Stimulated activated CD4-positive, alpha-beta T cell treated with anti-CD3 and anti-CD28 coated beads, TNF-alpha, amount 100 ng/mL, for 24 hours (primary cell): ENCODE measurements at places on chromosomes 2 and 18.

GRCh38 chr2:236550290-236550689 is 19.3 kb upstream of the ACKR3 start:
- no peak for DNase-seq

DNA sequence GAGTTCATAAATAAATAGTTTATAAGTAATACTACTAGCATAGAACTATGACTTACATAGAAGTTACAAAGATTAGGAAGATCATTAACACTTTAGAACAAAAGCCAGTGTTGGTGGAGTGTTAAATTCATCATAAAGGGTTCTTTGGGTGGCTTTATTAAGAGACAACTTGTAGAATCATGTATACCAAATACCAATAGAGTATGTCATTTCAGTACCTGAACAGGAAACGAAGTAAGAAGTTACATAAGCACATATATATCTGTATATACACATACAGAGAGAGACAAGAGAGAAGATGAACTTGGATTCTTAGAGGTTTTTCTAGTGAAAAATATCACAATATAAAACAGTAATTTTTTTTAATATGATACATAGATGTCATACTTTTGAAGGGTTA is 82.5 kb upstream of the OTX1 start:
- no peak for DNase-seq

GRCh38 chr2:216119986-216120385 is 10.8 kb downstream of the XRCC5 start:
- DNase-seq: no peak

GRCh38 chr2:30897539-30897938 is 90.3 kb upstream of the CAPN13 start:
- DNase-seq: no peak

DNA sequence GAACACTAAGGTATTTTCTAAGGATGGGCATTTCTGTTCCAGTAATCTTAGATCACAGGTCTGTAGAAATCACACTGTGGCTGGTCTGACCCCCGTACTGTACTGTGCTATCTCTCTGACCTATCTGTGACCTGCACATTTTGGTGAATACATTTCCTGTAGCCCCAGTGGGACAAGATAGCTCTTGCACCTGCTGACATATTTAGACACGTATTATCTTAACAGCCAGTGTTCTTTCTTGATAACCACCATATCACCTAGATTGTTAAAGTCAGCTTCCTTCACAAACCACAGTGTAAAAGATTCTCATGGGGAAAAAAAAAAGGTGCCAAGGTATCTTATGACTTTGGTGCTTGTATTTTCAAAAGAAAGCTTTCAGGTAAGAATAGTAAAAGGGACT is 39.8 kb upstream of the TMEM247 start:
- DNase-seq: no peak

GRCh38 chr2:25690058-25690457 is 16.7 kb upstream of the DTNB start:
- no peak for DNase-seq

- DNase-seq: no peak
These were observed 297.0 kb upstream of the DSEL start for GRCh38 chr18:67813380-67814028.

- DNase-seq: no peak
These were observed 12.9 kb downstream of the FHL2 start for GRCh38 chr2:105385731-105386540.

DNA sequence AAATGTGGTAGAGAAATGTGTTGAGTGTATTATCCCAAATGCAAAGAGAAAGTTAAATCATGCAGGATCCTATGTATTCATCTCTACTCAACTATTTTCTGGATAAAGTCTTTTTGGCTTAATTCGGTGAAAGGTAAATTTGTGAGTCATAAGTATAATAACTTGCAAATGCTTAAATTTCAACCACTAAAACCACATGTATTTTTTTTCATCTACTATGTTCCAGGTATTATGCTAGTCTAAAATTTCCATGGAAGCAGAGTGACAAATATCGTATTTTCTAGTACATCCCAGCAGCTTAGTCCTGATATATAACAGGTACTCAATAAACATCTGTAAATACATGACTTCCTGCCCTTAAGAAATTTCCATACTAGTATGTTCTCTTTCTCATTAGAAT is 6.2 kb downstream of the ALS2 start:
- no peak for DNase-seq

- no peak for DNase-seq
These were observed 1.9 kb downstream of the MCFD2 start for GRCh38 chr2:46913471-46914381.

- no peak for DNase-seq
These were observed 91.6 kb downstream of the NCK2 start for GRCh38 chr2:105836341-105836740.

- no peak for DNase-seq
These were observed 22.6 kb upstream of the FAP start for GRCh38 chr2:162265666-162266459.

GRCh38 chr18:35728676-35729075 is 147.1 kb downstream of the GALNT1 start:
- DNase-seq: no peak

DNA sequence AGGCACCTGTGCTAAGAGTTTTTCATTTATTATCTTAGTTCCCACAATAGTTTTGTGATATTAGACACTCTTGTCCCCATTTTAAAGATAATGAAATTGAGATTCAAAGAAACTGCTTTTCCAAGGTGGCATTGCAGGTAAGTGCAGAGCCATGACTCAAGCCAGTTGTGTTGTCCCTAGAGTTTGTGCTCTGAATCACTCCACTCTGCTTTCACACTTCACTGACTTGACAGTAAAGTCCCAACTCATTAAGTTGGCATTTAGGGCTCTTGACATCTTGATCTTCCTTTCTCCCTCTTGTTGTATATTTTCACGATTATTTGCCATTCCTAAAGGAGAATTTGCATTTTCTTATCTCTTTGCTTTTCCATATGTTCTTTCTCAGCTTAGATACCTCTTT is 114.3 kb downstream of the DIS3L2 start:
- DNase-seq: no peak

DNA sequence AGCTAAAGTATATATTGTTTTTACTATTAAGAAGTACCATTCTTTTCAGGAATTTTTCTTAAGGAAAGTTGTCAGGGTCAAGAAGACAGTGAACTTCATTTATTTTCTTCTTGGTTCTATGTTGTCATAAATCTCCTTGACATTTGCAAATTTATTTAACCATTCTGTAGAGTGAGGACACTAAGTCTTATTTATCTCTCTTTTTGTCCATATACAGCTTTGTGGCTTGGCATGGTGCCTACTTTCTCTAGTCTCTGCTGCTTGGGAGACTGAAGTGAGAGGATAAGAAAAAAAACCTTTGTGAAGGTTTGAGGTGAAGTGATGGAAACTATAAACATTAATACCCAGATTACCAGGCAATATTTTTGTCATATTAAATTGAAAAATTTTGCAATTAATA is 1389.4 kb downstream of the SUCLG1 start:
- no peak for DNase-seq

DNA sequence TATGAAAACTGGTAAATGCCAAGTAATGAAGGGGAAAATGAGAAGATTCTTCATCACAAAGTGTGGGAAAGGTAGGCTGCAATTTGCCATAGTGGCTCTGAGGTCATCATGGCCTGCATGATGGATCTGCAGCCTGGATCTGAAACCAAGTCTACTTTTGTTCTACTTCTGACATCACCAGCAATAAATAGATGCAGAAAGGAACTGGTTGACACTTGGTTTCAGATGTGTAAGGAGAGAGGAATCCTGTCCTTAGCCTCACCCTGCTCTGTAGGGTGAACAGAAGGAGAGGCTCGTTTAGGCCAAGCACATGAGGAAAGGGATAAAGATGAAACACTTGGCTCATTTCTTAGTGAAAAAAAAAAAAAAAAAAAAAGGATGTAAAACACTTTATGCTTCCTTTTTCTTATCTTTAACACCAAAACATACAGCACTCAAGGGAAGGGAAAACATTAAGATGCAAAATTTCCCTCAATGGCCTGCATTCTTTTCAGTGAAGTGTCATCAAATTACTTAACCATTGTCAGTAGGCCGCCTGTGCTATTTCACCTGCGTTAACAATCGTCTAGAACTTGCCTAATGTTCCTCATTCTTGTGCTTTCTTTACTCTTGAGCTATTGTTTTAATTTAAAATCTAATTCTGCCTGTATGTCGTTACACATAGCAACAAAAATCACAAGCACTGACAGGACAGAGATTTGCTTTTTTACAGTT is 3.9 kb downstream of the NEB start:
- no peak for DNase-seq

- no peak for DNase-seq
These were observed 33.9 kb downstream of the ARHGAP25 start for GRCh38 chr2:68768461-68768860.

- DNase-seq: peak; percentile 11
These were observed 1.7 kb upstream of the GCG start for GRCh38 chr2:162153608-162154224.

- DNase-seq: no peak
These were observed 57.3 kb upstream of the TMEM182 start for GRCh38 chr2:102704531-102704930.

DNA sequence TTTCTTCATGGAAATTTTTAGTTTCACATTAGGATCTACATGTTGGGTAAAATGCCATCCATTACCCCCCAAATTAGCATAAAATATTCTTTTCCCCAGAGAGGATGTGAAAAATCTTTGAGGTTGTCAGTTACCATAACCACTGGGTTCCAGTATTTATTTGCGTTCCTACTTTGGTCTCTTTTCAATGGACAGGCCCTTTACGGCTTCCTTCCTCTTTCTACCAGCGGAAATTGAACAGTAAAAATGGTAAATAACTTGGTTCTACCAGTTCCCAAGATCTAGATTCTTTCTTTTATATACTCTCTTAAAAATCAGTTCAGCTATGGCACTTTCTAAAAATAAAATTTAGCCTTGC is 169.2 kb upstream of the APCDD1 start:
- no peak for DNase-seq

- no peak for DNase-seq
These were observed 37.6 kb downstream of the CENPO start for GRCh38 chr2:24830786-24831185.

GRCh38 chr2:74896232-74896631 is 62.2 kb upstream of the POLE4 start:
- DNase-seq: no peak

- DNase-seq: no peak
These were observed 299.4 kb downstream of the ZNF516 start for GRCh38 chr18:76195601-76196000.

GRCh38 chr2:169354244-169354643 is 8.1 kb downstream of the LRP2 start:
- DNase-seq: no peak

- no peak for DNase-seq
These were observed 139.2 kb downstream of the ARL4C start for GRCh38 chr2:234357666-234358065.

- no peak for DNase-seq
These were observed 1.4 kb downstream of the PTGR3 start for GRCh38 chr18:75207310-75208154.

DNA sequence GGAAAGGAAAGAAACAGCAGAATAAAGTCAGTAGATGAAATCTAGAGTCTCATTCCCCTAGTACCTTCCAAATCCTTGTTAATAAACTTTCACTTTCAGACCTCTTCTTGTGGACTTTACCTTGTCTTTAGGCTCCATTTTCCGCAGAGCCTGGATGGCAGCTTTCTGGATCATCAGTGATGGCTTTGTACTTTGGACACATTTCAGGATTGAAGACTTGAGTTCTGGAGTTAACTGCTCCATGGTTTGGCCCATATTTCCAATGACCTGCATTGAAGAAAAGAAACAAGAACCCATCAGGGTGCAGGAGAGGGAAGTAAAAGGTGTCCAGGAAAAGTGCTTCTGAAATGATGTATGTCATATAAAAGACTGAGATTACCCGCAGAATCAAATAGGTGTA is 14.4 kb downstream of the APOB start:
- no peak for DNase-seq

GRCh38 chr2:127418300-127419111 is at the start of gene PROC:
TSS of gene PROC (plus strand) at chr2:127418427. CDS start at chr2:127419943, 1,516 bp downstream.
- no peak for DNase-seq
